MCF 10A (cell line): ENCODE measurements at places on chromosomes 16 and 17.
A peak's percentile ranks its signal among the peaks of the same experiment; 100 is the strongest.

DNA sequence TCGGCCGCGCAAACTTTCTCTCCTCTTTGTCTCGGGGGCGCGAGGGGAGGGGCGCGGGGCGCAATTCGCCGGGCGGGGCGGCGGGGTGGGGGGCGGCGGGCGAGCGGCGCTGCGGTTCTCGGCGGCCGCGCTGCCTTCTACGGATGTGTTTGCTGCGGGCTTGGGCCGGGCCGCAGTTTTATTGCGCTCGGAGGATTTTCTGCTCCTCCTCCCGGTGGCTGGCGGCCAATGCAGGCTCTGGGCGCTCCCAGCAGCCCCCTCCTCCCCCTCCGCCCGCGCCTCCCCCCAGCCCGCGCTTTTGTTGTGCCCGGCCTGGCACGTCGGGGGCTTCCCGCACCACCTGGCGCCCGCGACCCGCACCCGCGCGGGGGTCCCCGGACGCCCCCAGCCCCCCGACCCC is at the start of gene TIMP2:
Gene TIMP2 (minus strand): TSS at position 154 of the 400 bp plus-strand sequence. CDS start 299 bp downstream, outside the sequence.
- peak within 1 kb of the TSS; percentile 73 for H3K4me3 ChIP-seq
- H3K4me1 ChIP-seq: peaks cover 12% of the 10 kb centered on the region
- H3K36me3 ChIP-seq: no peaks in the 10 kb centered on the region
- peak; percentile 66 for DNase-seq

DNA sequence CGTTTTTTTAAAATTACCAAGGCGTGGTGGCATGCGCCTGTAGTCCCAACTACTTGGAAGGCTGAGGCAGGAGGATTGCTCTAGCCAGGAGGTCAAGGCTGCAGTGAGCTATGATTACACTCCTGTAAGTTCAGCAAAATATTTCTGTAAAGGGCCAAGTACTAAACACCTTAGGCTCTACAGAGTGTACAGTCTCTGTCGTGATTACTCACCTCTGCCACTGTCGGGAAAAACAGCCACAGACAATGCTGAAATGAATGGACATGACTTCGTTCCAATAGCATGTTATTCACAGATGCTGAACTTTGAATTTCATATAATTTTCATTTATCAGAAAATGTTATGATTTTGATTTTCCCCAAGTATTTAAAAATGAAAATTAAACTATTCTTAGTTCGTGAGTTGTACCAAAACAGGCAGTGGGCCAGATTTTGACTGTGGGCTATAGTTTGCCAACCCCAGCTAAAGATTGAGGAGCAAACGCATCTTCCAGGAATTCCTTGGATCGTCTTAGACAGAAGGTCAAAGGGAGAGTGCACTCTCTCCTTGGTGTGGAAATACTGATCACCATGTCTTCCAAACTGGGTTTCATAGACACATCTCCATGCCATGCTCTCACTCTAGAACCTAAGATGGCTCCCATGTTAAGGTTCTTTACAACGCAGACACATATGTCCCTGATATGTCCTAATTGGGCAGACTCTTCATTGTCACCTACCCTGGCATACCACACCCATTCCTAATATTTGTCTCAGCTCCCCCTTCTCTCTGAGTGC is 89.5 kb downstream of the MARF1 start:
- DNase-seq: no peak
- H3K27ac ChIP-seq: no peak overlapping the region
- no peak overlapping the region for H3K4me3 ChIP-seq
- H3K36me3 ChIP-seq: no peaks in the 10 kb centered on the region

- DNase-seq: peak; percentile 49
- no peak overlapping the region for H3K27ac ChIP-seq
- no peak overlapping the region for H3K4me3 ChIP-seq
- no peaks in the 10 kb centered on the region for H3K4me1 ChIP-seq
These were observed 27.1 kb upstream of the IL21R start for GRCh38 chr16:27374804-27375425.

DNA sequence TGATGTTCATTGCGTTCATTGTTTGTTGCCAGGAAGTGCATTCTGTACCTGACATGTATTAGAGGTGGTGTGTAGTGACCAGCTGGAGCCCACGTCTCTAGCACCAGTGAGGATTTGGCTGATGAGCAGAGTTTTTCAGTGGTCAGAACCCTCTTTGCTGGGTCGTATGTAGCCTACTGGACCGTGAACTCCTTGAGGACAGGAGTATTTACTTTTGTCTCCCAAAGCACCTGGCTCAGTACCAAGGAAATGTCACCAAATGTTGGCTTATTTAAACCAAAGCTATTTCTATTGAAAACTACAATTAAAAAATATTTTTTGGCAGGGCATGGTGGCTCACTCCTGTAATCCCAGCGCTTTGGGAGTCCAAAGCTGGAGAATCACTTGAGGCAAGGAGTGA is 262.7 kb downstream of the SNX29 start:
- H3K36me3 ChIP-seq: no peaks in the 10 kb centered on the region
- no peak for DNase-seq
- no peak overlapping the region for H3K27ac ChIP-seq
- H3K27me3 ChIP-seq: no peaks in the 10 kb centered on the region
- H3K4me1 ChIP-seq: no peaks in the 10 kb centered on the region
- no peak overlapping the region for H3K4me3 ChIP-seq

DNA sequence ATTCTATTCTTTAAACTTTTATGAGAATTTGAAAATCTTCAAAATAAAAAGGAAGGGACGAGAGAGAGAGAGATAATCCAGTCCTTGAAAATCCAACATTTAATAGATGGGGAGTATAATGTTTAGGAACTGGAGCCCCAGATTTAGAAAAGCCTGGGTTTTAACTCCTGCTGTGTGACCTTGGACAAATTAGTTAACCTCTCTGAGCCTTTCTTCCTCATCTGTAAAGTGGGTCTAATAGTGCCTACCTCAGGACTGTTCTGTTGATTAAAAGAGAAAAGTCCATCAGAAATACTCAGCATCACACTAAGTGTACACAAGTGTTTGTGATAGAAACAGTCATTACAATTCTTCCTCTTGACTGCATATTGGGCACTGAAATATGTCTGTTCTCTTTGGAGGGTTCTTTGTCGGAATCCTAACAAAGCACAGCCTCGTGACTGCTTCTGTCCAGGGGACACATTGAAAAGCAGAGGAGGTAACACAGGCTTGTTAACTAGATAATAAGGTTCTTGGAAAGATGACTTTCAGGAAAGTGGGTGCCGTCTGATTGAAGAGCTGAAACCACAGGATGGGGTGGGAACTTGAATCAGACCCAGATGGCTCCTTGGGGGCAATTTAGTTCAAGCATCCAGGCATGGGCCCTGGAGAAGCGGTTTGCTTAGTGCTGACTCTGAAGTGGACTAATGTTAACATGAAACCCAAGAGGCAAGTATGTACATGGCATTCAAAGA is 128.2 kb downstream of the CLEC16A start:
- no peaks in the 10 kb centered on the region for H3K27me3 ChIP-seq
- DNase-seq: no peak
- H3K27ac ChIP-seq: no peak overlapping the region
- H3K36me3 ChIP-seq: peaks cover 31% of the 10 kb centered on the region

DNA sequence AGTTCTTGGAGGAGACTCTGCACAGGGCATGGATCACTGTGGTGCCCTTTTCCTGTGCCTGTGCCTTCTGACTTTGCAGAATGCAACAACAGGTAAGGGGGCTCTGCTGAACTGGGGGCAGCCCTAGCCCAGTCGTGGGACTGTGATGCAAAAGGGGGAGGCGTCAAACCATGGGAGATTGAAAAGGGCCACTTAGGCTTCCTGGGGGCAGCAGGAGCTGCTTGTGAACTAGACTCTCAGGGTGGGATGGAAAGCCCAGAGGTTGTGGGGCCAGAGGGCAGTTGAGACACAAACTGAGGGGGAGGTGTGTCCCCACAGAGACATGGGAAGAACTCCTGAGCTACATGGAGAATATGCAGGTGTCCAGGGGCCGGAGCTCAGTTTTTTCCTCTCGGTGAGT is 19.6 kb downstream of the ADGRG5 start:
- no peaks in the 10 kb centered on the region for H3K36me3 ChIP-seq
- no peak overlapping the region for H3K27ac ChIP-seq
- no peak overlapping the region for H3K4me3 ChIP-seq
- peaks cover 45% of the 10 kb centered on the region for H3K27me3 ChIP-seq

- H3K4me3 ChIP-seq: no peak overlapping the region
- no peaks in the 10 kb centered on the region for H3K36me3 ChIP-seq
- no peaks in the 10 kb centered on the region for H3K4me1 ChIP-seq
- no peak for DNase-seq
These were observed 77.5 kb upstream of the MSI2 start for GRCh38 chr17:57178839-57179238.

GRCh38 chr17:32261936-32262510 is 3.6 kb upstream of the RHBDL3 start:
- H3K27ac ChIP-seq: no peak overlapping the region
- H3K4me1 ChIP-seq: peaks cover 22% of the 10 kb centered on the region
- no peak overlapping the region for H3K4me3 ChIP-seq
- H3K36me3 ChIP-seq: no peaks in the 10 kb centered on the region
- H3K27me3 ChIP-seq: peaks cover 54% of the 10 kb centered on the region
- DNase-seq: no peak

DNA sequence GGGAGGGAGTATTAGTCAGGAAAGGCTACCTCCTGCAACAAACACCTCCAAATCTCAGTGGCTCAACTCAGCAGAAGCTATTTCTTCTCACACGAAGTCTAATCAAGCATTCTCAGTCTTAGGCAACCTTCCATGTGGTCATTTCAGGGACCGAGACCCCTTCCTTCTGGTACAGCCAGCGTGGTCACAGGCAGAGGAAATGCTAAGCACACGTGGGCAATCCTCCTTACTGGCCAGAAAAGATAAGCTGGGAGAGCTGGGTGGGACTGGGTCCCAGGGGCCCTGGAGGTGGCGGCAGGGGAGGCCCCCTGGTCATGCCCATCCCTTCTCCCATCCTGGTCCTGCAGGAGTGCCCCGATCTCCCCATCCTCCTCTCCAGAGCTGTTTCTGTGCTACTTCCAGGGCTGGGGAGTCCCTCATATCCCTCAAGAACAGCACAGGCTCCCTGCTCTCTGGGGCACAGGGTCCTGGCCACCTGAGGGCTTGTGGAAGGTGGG is 5.7 kb upstream of the CX3CL1 start:
- DNase-seq: no peak
- H3K27me3 ChIP-seq: peaks cover 12% of the 10 kb centered on the region
- H3K4me1 ChIP-seq: peaks cover 5% of the 10 kb centered on the region
- H3K27ac ChIP-seq: no peak overlapping the region

DNA sequence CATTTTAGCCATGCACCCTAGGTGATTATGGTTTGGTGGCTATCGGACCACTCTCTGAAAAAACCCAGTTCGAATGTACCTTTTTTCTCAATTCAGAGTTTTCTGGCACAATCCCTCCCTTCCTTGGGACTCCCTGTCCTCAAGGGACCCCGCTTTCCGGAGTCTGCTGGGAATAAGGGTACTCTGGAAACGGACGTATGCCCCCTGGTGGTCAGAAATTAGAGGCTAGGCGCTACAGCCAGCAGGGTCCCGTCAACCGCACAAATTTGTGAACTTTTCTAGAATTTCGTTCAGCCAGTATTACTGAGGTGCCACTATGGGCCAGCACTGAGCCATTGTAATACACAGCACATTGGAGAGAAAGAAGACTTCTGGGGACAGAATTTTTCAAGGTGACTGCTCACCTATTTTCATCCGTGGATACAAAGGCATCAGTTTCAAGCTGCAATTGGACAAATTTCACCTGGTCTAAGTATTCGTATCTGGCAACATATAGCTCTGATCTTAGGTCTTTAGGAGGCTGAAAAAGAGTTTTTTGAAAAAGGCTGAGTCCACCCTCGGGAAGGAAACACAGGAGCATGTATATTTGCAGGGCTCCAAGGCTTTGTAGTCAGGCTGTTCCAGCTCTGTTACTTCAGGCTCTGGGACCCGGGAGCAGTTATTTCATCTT is 27.1 kb upstream of the CRYBA1 start:
- DNase-seq: peak; percentile 83
- H3K4me3 ChIP-seq: no peak overlapping the region
- no peaks in the 10 kb centered on the region for H3K27me3 ChIP-seq
- H3K27ac ChIP-seq: no peak overlapping the region

DNA sequence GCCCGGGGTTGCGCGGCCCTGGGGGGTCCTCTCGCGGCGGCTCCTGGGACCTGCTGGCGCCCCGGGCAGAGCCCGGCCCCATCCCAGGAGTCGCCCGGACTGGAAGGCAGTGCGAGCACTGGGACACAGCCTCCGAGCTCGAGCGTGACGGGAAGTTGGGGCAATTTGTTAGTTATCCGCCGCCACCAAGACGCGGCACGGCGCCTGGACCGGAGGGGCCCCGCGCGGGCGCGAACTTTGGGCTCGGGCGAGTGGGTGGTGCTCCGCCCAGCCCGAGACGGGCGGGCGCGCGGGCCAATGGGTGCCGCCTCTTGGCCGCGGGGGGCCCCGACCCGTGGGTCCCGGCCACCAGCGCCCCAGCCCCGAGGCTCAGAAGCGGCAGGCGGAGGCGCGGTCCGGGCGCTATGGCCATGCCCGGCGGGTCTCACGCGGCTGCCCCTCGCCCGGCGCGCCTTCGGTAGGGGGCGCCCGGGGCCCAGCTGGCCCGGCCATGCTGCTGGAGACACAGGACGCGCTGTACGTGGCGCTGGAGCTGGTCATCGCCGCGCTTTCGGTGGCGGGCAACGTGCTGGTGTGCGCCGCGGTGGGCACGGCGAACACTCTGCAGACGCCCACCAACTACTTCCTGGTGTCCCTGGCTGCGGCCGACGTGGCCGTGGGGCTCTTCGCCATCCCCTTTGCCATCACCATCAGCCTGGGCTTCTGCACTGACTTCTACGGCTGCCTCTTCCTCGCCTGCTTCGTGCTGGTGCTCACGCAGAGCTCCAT is at the start of gene ADORA2B:
Gene ADORA2B (plus strand): TSS at position 372 of the 768 bp plus-strand sequence. CDS start 119 bp downstream, at position 491.
- H3K4me1 ChIP-seq: peaks cover 31% of the 10 kb centered on the region
- DNase-seq: peak; percentile 72
- H3K27ac ChIP-seq: peak within 1 kb of the TSS; percentile 96
- no peaks in the 10 kb centered on the region for H3K27me3 ChIP-seq
- peak within 1 kb of the TSS; percentile 69 for H3K4me3 ChIP-seq

GRCh38 chr16:81181013-81181720 is 57.3 kb upstream of the BCO1 start:
- peak; percentile 98 for DNase-seq
- H3K4me3 ChIP-seq: peak overlapping the region; percentile 55
- peak overlapping the region; percentile 93 for H3K27ac ChIP-seq
- peaks cover 6% of the 10 kb centered on the region for H3K36me3 ChIP-seq
- no peaks in the 10 kb centered on the region for H3K27me3 ChIP-seq

DNA sequence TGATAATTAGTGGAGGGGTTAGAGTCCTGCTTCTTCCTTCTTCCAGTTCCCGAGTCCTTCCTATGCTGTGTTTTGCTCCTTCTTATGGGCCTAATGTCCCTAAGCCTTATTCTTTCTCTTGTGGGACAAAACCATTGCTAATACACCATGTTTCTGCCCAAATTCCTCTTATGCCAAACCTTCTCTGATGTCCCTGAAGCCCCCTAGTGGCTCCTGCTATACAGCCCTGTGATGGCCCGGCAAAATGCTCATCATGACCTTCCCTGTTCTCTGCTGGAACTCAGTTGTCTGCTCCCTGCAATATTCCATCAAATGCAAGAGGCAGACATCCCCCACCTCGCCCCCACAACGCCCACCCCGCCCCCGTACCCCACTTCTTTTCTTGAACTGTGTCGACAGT is 171.6 kb downstream of the CDH11 start:
- no peak overlapping the region for H3K4me3 ChIP-seq
- H3K4me1 ChIP-seq: no peaks in the 10 kb centered on the region
- no peak overlapping the region for H3K27ac ChIP-seq
- no peaks in the 10 kb centered on the region for H3K27me3 ChIP-seq
